ENCODE measurements at places on chromosomes 1 and 21. TPM values are rescaled to one million over a fixed set of nuclear protein-coding genes. Genes with fewer than 3 reads are reported as not detected.

Gene CDC14A
- 24.3 TPM for total RNA-seq

Gene TEX38
- total RNA-seq, result not detected

Gene WDR64
- not detected for total RNA-seq

Gene RASSF5
- total RNA-seq, result 55.1 TPM

Gene IVL
- total RNA-seq, result not detected

Gene PAQR6
- 1.3 TPM for total RNA-seq

Gene TIE1
- 23.9 TPM for total RNA-seq

Gene OLIG2
- not detected for total RNA-seq

Gene DENND4B
- total RNA-seq, result 151 TPM

Gene KIF2C
- 2.7 TPM for total RNA-seq

Gene PRDM16
- total RNA-seq, result 25.5 TPM

- no peak for DNase-seq
Measured at GRCh38 chr1:156807627-156808026, 9.0 kb downstream of the SH2D2A start.

DNA sequence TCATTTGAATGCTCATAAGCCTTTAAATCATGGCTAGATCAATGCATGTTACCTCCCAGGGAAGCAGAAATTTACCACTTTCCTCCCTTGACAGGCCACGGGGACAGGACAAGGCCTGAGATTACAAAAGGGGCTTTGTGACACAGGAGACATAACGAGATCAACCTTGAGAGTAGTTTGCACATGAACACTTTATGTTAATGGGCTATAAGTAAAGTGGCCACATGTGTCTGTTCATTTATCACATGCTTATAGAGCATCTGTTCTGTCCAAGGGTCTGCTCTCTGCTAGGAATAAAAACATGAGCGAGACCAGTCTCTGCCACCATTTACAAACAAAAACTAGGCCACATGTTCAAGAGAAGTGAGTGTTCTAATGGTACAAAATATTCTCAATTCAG, 144.1 kb upstream of the C8B start:
- no peak for DNase-seq

DNA sequence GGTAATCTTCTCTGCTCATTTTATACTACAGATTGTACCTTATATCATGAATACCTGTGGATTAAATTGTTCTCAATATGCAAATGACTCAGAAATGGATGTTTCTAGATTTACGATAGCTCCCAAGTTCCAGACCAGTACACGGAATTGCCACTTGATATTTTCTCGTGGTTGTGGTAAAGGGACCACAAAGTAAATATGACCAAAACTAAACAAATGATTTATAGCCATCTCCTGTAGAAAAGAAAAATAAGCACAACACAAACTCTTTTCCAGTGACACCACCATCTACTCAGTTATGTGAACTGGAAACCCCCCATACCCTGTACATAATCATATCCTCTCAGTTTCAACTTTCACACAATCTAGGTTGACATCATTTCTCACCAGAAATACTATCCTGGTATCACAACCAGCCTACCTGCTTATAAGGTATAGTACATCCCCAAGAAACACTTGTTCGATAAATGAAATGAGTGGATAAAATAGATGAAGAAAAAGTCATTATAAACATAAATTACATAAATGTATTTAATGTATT, 172.3 kb downstream of the ADGRL4 start:
- no peak for DNase-seq

GRCh38 chr1:48488721-48489120, 16.7 kb upstream of the SPATA6 start:
- no peak for DNase-seq

- no peak for DNase-seq
Measured at GRCh38 chr1:117573386-117574023, 32.3 kb upstream of the TENT5C start.

DNA sequence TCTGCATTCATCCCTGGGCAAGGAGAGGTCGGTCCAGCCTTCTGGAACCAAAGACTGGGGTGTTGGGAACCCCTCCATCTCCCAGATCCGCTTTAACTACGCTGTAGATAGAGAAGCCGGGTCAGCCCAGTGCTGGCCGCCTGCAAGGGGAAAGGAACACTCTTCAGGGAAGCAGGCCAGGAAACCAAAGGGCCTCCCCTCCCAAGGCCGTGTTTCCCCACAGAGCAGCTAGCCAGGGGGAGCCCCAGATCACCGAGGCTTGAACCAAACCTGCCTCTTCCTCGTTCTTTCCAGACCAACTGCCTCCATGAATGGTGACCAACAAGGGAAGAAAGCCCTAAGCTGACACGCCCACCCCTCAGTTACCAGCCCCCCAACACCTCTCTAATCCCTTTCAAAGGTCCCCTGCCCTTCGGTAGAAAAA, 1.2 kb upstream of the CHD5 start:
- no peak for DNase-seq

GRCh38 chr1:162351246-162351842, 25.3 kb downstream of the SPATA46 start:
- no peak for DNase-seq

GRCh38 chr1:10387677-10388386, 11.0 kb upstream of the PGD start:
- no peak for DNase-seq

- DNase-seq, result no peak
Measured at GRCh38 chr1:24865168-24865567, 64.9 kb downstream of the RUNX3 start.

DNA sequence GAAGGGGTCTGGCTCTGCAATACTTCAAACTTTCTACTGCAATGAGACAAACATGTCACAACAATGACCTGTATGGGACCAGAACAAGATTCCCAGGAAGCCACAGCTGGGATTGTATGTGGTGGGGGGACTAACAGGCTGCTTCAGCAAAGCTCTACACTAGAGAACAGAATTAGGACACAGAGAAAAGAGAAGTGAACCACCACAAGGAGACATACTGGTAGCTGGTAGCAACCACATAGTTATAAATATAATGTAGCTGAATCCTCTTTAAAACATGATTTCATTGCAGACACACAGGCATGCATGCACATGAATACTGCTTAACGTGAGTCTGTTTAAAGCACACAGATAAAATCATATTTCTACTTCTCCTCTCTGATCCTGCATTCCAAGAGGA, 3.5 kb upstream of the ILDR2 start:
- no peak for DNase-seq

GRCh38 chr1:212229654-212230053, 55.6 kb upstream of the PPP2R5A start:
- DNase-seq, result no peak

DNA sequence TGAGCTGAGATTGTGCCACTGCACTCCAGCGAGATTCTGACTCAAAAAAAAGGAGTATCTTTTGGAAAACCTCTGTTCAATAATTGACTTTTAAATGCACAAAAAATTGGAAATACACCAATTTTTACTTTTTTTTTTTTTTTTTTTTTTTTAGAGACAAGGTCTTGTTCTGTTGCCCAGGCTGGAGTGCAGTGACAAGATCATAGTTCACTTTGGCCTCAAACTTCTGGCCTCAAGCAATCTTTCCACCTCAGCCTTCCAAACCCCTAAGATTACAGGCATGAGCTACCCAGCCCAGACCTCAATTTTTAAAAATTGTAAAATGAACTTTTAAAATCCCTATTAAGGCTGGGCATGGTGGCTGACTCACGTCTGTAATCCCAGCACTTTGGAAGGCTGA, 30.8 kb downstream of the NEK2 start:
- no peak for DNase-seq

DNA sequence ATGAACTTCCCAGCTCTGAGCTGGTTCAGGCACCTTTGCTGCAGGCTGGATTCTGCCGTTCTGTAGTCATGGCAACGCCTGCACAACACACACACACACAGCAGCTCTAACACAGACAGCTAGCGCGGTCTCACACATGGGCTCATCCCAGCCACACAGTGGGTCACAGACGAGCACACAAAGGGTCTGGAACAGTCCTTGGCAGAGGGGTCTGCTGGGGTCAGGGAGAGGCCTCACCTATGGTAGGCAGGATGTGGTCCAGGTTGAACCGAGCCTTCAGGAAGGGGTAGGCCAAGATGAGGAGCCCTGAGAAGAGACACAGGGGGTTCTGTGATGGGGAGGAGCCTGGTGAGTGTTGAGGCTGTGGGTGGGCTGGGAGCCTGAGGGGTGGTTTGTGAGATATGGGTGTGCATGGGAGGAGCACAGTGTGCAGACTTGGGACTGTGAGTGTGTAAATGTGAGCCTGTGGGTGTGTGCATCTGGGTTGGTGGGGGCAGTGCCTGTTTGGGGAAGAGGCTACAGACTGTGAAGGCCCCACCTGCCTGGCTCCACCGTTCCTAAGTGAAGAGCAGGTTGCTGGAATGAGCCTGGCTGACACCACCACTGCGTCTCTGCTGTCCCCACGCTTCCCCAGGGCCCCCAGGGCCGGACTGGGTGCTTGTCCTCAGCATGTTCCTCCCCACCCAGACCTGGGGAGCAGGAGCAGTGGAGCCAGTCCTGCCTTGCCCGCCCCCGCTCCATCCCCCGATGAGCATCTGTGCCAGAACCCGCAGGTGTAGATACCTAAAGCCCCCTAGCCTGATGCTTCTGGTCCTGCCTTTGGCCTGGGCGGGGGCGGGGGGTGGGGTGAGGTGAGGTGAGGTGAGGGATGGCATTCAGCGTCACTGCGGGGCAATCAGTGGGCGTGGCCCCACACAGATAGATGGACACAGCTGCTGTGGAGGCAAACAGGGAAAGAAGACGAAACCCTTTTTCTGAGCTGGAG, 1.5 kb downstream of the KNCN start:
- no peak for DNase-seq

GRCh38 chr1:228272831-228273571, 65.2 kb downstream of the OBSCN start:
- DNase-seq, result no peak

GRCh38 chr1:246179401-246179800, 327.7 kb downstream of the SMYD3 start:
- DNase-seq, result no peak

GRCh38 chr1:11338284-11338924, 65.4 kb downstream of the UBIAD1 start:
- DNase-seq, result no peak
